CD8-positive, alpha-beta memory T cell (primary cell): ENCODE measurements at places on chromosomes 12 and 14.
A peak's percentile ranks its signal among the peaks of the same experiment; 100 is the strongest.

DNA sequence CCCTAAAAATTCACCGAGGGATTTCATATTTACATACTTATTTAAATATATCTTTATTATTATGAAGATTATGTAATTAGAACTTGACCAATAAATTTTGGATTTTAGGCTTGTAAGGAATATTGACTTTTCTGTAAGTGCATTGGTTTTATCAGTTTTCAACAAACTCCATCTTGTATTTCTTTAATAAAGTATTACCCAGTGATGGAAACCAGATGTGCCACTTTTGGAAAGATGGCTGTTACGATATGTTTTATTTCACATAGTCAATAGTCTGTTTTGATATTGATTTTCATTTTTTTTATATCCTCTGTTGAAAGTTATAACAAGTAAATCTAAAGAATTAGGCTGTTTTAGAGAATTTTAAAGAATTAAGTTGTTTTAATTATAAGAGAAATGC lies 1.8 kb downstream of the MON2 start:
- no peak for DNase-seq

DNA sequence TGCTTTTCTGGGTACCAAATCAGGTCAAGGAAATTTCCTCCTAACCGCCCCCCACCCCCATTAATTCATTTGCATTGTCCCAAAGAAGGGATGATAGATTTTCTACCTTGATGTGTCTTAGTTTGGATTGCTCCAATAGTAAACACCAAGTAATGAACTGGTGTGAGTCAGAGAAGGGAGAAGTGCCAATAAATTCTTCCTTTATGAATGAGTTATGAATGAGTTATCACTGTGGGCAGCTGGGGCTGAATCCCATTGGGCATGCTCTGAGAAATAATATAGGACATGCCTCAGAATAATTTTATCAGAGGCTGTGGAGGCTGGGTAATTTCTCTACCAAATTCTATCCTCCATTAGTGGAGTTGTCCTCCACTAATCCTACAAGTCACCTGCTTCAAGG lies 277.9 kb upstream of the FLRT2 start:
- no peak for DNase-seq

DNA sequence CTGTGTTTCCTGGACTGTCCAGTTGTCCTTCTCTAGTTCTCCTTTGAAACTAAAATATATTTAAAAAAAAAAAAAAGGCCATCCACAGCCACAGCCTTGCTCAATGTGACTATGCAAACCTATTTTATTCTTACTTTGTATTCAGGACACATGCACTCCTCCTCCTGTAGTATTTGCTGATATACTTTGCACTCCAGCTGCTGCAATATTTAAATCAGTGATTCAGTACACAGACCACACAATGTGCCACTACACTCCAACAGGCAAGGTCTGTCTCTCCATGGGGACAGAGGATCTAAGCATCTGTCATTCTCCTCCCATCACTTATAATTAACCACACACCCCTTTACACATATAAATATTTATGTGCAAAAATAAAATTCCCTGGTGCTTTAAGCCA lies 40.2 kb upstream of the CCDC196 start:
- no peak for DNase-seq

- DNase-seq, result no peak
These were observed 37.8 kb upstream of the PTPRQ start for GRCh38 chr12:80406253-80406652.

DNA sequence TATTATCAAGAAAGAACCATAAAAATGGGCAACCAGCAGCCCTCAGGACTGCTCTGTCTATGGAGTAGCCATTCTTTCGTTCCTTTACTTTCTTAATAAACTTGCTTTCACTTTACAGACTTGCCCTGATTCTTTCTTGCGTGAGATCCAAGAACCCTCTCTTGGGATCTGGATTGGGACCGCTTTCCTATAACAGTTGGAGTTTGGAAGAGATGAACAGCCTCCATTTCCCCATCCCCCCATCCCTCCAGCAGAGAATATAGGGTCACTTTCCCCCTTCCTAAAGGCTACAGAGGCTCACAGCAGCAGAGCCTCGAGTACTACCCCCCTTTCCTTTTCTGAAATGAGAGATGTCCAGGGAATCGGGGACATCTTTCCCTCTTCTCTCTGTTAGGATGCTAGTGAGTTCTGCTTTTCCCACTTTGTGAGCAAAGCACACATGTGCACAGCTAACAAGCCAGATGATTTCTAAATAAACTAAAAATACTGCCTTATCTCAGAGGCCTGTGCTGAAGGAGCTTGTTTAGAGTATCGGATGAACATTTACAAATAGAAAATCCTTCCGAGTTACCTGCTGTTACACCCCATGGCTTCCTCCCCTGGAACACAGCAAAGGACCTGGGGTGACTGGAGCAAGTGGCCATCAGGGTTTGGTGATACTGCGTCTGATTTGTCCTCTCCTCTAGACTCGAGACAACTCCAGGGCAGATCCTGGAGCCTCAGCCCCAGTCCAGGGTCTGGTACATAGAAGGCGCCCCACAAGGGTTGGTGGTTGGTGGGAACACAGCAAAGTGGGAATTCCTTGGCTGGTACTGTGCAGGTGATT lies 144.2 kb downstream of the SLC38A6 start:
- no peak for DNase-seq

- DNase-seq, result no peak
These were observed 24.8 kb upstream of the AKAP6 start for GRCh38 chr14:32304296-32304695.

- DNase-seq, result no peak
These were observed 70.7 kb downstream of the ANO6 start for GRCh38 chr12:45286621-45287020.

- no peak for DNase-seq
These were observed 73.8 kb upstream of the BDKRB2 start for GRCh38 chr14:96130854-96131253.

DNA sequence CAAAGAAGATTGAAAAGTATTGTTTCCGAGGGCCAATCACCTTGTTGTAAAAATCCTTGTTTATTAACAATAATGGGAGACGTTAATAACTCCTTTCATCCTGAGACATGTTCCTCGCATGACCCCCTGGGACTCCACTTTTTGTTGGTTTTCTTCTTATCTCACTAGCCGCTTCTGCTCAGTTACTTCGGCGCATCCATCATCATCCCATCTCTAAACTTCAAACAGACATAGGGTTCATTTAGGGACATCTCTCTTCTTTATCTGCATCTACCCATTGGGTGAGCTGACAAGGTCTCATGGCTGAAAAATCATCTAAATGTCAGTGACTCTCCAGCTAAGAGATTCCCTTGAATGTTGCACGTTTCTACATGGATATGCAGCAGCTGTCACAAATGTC lies 252.2 kb downstream of the ANO2 start:
- no peak for DNase-seq

DNA sequence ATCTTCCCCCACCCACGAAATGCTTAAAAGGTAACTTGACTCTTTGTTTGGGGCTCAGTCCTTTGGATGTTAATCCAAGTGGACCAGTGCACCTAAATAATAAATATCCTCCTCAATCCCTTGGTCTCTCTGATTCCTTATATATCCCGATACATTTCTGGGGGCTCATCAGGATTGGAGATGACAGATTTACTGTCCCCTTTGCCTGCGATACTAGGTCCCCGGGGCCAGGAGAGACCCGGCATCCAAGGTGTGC lies 26.3 kb downstream of the KLRK1 start:
- DNase-seq, result no peak

- no peak for DNase-seq
These were observed 183.9 kb upstream of the SOX5 start for GRCh38 chr12:24133384-24133783.

GRCh38 chr14:24435998-24436354 lies 6.2 kb downstream of the KHNYN start:
- DNase-seq, result no peak

DNA sequence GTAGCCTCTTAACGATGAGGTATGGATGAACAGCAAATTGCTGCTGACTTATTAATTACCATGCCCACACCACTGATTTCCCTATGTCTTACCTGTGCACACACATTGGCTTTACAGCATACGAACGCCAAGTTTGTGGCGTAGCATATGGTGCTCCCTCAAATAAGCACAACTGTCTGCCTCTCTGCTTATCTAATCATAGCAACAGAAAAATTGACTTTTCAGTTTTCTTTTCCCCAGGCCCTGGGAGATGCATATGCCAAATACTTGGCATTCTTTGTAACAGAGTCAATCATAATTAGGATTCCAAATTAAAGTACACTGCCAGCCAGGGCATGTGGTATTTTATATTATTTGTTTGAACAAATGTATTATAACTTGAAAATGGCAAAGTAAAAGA lies 625.5 kb downstream of the DIO2 start:
- DNase-seq, result no peak

GRCh38 chr14:99602788-99603415 lies 1.1 kb downstream of the CCDC85C start:
- no peak for DNase-seq

GRCh38 chr12:9039397-9039977 lies 50.1 kb downstream of the KLRG1 start:
- DNase-seq, result no peak

GRCh38 chr14:90421001-90421631 lies 24.3 kb downstream of the CALM1 start:
- DNase-seq, result no peak

- DNase-seq, result peak; percentile 45
These were observed 12.5 kb upstream of the MAP3K9 start for GRCh38 chr14:70821584-70822529.

DNA sequence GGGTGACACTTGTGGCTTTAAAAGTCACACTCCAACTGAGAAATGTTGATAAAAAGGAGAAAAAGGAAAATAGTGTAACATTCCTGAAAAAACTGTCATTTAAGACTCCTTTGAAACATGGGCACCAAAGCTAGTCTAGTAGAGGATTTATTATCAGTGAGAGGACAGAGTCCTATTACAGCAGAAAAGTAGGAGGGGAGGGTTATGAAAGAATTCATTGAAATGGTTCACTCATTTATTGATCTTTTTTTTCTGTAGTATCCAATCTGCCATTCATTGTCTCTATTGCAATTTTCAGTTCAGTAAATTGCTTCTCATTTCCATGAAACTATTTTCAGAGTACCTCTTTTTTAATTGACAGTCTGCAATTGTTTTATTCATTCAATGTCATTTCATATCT lies 25.4 kb downstream of the PPM1A start:
- no peak for DNase-seq

DNA sequence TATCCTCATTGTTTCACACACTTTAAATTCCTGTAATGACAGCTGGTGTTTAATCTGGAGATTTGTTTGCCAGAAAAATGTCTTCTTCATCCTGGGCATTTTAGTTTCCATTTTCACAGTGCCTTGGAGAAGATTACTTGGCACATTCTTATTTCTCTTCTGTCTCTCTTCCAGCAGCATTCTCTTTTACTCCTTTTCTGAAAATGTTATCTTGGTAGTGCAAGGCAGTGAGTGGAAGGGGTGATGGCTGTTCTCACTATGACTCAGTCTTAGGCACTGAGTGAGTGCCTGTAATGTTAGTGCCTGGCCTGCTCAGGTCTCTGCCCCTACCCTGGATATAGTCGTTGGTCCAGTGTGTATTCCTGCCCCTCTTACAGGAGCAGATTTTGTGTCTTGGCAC lies 13.1 kb downstream of the CLECL1 start:
- no peak for DNase-seq

- DNase-seq, result no peak
These were observed 16.3 kb downstream of the SIX4 start for GRCh38 chr14:60707858-60708257.

GRCh38 chr12:22855456-22855855 lies 230.5 kb downstream of the ETNK1 start:
- DNase-seq, result no peak

DNA sequence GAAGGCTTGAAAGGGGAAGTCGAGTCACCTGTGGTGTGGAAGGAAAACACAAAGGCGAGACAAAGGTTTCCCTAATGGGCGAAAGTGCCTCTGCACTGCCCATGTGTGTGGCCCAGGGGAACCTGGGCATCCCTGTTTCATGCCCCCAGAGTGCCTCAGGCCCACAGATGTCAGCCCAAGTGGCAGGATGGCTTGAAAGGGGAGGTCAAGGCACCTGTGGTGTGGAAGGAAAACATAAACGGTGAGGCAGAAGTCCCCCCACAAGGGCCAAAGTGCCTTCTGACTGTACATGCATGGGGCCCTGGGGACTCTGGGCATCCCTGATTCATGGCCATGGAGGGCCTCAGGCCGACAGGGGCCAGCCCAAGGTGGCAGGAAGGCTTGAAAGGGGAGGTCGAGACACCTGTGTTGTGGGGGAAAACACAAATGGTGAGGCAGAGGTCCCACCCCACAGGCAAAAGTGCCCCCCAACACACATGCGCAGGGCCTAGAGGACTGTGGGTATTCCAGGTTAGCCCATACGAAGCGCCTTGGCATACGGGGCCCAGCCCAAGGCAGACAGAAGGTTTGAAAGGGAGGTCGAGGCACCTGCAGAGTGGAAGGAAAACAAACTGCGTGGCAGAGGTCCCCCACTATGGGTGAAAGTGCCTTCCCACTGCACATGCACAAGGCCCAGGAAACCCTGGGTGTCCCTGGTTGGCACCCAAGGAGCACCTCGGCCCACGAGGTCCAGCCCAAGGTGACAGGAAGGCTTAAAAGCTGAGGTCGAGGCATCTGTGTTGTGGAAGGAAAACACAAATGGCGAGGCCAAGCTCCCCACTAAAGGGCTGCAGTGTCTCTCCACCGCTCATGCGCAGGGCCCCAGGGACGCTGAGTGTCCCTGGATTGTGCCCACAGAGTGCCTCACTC lies 382.3 kb downstream of the ALG10 start:
- DNase-seq, result no peak

GRCh38 chr12:97542666-97543280 lies 80.2 kb downstream of the RMST start:
- no peak for DNase-seq

DNA sequence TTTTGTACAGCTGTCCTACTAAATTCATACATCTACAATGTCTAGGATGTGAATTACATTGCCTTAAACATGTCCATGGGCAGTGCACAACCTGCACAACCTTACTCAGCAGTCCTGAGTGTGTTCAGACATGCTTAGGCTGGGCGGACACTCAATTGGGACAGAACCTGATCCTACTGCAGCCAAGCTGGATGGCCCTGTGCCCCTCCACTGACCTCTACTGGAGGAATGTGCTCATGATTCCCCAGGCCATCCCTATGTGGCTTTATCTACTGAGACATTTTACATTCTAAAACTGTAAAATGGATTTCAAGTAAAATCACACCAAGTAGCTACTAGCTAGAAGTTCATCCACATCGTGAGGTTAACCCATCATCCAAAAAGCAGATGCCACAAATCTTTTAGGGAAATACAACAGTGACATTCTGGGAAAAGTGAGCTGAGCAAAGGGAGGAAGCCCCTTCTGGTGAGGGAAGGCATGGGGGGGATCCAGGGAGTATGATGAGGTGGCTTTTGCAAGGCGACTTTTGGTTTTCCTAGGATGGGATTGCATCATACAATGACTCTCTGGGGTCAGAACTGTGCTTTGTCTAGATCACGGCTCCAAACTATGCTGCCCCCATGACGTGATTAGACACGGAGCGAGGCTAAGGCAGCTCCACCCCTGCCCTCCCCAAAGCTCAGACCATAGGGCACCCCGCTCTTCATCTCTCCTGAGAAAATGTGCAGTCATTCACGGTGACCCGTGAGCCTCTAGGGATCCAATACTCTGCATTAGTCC lies 911.7 kb upstream of the TMEM132C start:
- no peak for DNase-seq
